Activated CD4-positive, alpha-beta memory T cell treated with anti-CD3 and anti-CD28 coated beads, Interleukin-2, amount 10 ng/mL, durations not matched to agents 7 days and 5 days (primary cell): ENCODE measurements at places on chromosomes 7 and 10. TPM values are rescaled to one million over a fixed set of nuclear protein-coding genes. Genes with fewer than 3 reads are reported as not detected.

Gene PCLO
- not detected for total RNA-seq

Gene UCMA
- total RNA-seq = not detected

Gene SVOPL
- total RNA-seq = not detected

Gene LDB3
- 0.10 TPM for total RNA-seq

Gene FKBP6
- not detected for total RNA-seq

Gene RHEB
- total RNA-seq = 85.1 TPM

Gene CDHR3
- total RNA-seq = 1.2 TPM

Gene PRKAR2B
- total RNA-seq = 0.50 TPM

DNA sequence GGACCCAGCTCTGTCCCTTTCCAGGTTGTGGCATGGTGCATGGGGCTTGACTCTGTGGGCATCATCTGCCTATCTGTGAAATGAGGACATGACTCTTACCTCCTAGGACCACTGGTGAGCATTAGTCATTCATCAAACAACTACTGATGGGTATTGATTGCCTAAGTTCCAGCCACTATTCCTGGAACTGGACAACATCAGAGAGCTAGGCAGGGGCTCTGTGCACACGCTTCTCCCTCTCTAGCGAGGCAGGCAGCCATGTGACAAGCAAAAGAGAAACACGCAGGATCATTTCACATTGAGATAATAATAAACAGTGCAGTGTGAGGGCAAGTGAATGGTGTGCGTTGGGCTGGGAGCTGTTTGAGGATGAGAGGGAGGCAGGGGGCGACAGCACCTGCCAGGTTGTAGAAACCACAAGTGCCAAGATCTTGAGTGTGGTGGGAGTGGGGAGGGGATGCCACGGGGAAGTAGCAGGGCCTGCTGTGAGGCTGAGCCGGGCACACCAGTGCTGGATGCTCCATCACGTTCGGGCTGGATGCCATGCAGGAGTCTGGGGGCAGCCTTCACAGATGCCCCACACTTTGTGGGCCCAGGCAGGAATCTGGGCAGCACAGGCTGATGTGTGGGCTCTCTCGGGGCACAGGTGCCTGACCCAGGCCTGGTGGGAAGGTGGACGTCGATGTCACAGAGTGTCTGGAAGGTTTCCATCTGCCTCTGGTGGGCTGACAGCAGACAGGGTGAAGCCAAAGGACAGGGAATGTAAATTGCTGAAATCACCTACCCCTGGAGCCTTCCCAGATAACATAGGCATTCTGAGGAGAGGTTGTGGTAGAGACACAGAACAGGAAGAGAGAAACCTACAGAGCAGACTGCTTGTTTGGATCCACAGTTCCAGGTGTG, 405.5 kb downstream of the RPS24 start:
- no peak overlapping the region for H3K27ac ChIP-seq
- H3K4me3 ChIP-seq = no peak overlapping the region
- H3K4me1 ChIP-seq = no peaks in the 10 kb centered on the region
- peaks cover 1% of the 10 kb centered on the region for H3K27me3 ChIP-seq

DNA sequence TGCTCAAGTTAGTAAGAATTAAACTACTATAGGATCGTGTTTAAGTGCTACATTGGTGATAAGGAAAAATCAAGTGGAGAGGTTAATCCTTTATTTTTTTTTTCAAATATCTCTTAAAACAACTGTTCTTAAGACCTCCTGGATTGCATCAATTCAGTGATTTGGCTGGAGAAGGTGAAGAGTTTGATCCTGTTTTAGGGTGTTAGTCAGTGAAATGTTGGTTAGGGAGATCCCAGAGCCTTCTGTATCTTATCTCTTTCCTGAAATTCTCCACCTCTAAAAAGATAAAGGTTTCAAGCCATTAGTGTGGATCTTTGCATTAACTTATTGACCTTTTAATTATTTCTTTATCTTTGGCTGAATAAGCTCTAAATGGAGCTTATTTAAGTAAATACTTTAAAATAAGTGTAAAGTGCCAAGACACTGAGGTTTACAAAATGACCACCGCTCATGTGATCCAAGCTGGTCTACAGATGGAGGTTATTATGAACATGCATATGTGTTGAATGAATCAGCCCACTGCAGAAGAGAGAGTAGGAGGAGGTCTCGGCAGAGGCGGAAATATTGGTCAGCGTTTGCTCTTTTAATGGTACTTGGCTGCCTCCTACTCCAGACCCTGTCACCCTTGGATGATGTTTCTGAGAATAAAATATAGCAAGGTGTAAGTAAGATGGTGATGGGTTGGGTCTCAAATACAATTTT, 51.8 kb upstream of the BMPER start:
- H3K27ac ChIP-seq = no peak overlapping the region
- no peaks in the 10 kb centered on the region for H3K4me1 ChIP-seq
- no peak overlapping the region for H3K4me3 ChIP-seq
- no peak for DNase-seq
- no peaks in the 10 kb centered on the region for H3K27me3 ChIP-seq

DNA sequence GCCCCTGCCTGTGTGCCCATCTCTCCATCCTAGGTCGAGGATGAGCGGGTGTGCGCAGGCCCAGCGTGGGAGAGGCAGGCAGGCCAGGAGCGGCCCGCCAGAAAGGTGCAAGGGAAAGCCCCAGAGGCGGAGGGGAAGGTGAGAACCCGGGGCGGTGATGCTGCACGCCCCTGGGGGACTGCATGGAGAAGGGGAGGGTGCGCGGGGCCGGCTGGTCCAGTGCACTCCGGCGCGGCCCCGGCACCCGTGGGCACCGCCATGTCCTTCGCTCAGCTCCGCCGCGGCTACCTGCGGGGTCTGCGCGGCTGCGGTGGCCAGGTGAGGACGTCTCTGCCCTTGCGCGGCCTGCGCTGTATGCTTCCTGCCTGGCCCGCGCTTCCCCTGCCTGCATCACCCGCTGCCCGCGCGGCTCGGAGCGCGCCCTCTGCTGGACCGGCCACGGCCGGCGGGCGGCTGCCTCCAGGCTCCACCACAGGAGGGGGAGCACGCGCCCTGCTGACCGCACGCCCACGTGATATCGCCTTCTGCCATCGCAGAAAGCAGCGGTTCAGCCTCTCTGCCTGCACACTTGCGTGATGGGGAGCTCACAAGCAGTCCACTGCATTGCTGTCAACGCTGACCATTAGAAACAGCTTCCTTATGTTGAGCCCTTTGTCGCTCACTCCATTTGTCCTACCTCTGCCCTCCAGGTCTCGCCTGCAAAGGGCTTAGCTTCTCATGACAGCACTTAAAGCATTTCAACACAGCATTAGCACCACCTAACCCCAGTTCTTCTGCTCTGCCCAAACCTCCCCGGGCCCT, 73.9 kb downstream of the CXCL12 start:
- no peak overlapping the region for H3K27ac ChIP-seq
- H3K4me3 ChIP-seq = no peak overlapping the region
- peaks cover 9% of the 10 kb centered on the region for H3K27me3 ChIP-seq
- no peaks in the 10 kb centered on the region for H3K36me3 ChIP-seq
- peaks cover 7% of the 10 kb centered on the region for H3K4me1 ChIP-seq

DNA sequence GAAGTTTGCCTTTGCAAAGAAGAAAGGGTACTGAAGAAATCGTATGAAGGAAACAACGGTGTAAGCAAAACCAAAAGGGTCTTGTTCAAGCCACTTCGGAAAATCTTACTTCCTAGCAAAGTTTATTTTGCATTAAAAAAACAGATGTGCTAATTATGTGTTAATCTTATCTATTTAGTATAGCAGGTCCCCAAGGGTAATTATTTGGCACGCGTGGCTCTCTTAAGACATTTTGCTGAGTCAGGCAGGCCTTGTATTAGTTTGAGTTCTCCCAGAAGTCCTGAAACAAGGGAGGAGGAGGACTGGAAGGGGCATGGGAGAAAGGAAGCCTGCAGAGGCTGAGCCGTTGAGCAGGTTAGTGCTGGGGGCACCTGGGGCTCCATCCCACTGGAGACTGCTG, 44.9 kb downstream of the TMEM178B start:
- H3K27ac ChIP-seq = no peak overlapping the region
- DNase-seq = no peak
- H3K27me3 ChIP-seq = peaks cover 6% of the 10 kb centered on the region

GRCh38 chr7:13197501-13197900, 510.1 kb downstream of the ARL4A start:
- no peak overlapping the region for H3K27ac ChIP-seq
- H3K36me3 ChIP-seq = no peaks in the 10 kb centered on the region
- H3K4me1 ChIP-seq = no peaks in the 10 kb centered on the region
- H3K27me3 ChIP-seq = peaks cover 2% of the 10 kb centered on the region

GRCh38 chr7:4610768-4611467, 71.2 kb upstream of the FOXK1 start:
- no peak overlapping the region for H3K4me3 ChIP-seq
- no peak overlapping the region for H3K27ac ChIP-seq
- DNase-seq = peak; percentile 58
- H3K27me3 ChIP-seq = no peaks in the 10 kb centered on the region
- H3K4me1 ChIP-seq = peaks cover 11% of the 10 kb centered on the region

DNA sequence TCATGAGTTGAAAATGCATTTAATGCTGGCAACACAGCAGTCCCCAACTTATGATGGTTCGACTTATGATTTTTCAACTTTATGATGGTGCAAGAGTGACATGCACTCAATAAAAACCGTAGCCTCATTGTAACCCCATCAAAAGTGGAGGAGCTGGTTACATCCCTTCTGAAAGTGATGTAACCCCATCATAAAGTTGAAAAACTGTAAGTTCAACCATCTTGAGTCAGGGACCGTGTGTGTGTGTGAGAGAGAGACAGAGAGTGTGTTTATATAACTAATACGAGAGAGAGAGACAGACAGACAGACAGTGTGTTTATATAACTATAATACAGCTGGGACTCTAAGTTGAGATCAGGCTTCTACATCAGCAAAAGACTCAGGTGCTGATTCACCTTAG, 21.0 kb downstream of the ANXA11 start:
- peaks cover 60% of the 10 kb centered on the region for H3K4me1 ChIP-seq
- H3K27me3 ChIP-seq = no peaks in the 10 kb centered on the region
- no peak overlapping the region for H3K27ac ChIP-seq
- no peak overlapping the region for H3K4me3 ChIP-seq

- DNase-seq = no peak
- peaks cover 2% of the 10 kb centered on the region for H3K27me3 ChIP-seq
- H3K36me3 ChIP-seq = no peaks in the 10 kb centered on the region
- no peaks in the 10 kb centered on the region for H3K4me1 ChIP-seq
- no peak overlapping the region for H3K27ac ChIP-seq
These were observed 13.6 kb downstream of the PDK4 start for GRCh38 chr7:95582578-95583293.

GRCh38 chr10:5079836-5080235, 14.4 kb upstream of the AKR1C3 start:
- no peak overlapping the region for H3K4me3 ChIP-seq
- H3K27ac ChIP-seq = no peak overlapping the region
- H3K4me1 ChIP-seq = no peaks in the 10 kb centered on the region
- DNase-seq = no peak
- H3K36me3 ChIP-seq = no peaks in the 10 kb centered on the region

DNA sequence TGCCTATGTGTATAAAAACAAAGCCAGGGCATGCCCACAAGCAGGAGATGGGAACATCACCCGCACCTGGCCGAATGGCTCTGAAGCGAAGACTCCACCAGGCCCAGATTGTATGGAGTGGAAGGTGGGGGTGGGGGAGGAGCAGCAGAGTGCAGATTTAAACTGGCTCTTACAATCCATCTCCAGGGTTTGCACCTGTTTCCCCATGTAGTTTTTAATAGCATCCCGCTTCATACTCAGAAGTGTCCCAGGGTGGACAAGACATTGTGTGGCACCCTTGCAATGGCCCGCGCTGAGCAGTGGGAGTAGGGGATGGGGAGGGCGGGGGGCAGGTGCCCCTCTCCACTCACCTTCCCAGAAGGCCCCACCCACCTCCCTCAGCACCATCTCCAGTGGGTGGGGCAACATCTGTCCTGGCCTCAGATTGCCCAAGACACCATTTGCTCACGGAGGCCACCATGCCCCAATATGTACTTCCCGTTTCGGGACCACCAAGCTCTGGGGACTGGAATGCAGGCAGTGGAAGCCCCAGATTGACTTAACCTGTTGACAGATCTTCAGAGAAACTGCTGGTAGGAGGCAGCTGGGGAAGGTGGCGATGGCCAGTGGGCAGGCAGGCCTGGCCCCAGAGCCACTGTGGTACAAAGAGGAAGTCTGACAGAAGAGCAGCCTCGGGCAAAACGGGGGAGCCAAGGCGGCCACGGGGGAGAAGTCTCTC, 23.0 kb downstream of the VSIR start:
- peaks cover 91% of the 10 kb centered on the region for H3K4me1 ChIP-seq
- peak overlapping the region; percentile 95 for H3K27ac ChIP-seq
- DNase-seq = no peak
- H3K36me3 ChIP-seq = peaks cover 71% of the 10 kb centered on the region

- H3K4me3 ChIP-seq = no peak overlapping the region
- H3K36me3 ChIP-seq = no peaks in the 10 kb centered on the region
- H3K4me1 ChIP-seq = peaks cover 1% of the 10 kb centered on the region
- DNase-seq = no peak
- no peak overlapping the region for H3K27ac ChIP-seq
- H3K27me3 ChIP-seq = peaks cover 29% of the 10 kb centered on the region
These were observed 3.3 kb upstream of the PLXDC2 start for GRCh38 chr10:19812976-19813375.

GRCh38 chr7:21028599-21028998, 241.9 kb upstream of the SP8 start:
- peaks cover 2% of the 10 kb centered on the region for H3K27me3 ChIP-seq
- no peak overlapping the region for H3K27ac ChIP-seq
- no peaks in the 10 kb centered on the region for H3K36me3 ChIP-seq
- no peaks in the 10 kb centered on the region for H3K4me1 ChIP-seq

DNA sequence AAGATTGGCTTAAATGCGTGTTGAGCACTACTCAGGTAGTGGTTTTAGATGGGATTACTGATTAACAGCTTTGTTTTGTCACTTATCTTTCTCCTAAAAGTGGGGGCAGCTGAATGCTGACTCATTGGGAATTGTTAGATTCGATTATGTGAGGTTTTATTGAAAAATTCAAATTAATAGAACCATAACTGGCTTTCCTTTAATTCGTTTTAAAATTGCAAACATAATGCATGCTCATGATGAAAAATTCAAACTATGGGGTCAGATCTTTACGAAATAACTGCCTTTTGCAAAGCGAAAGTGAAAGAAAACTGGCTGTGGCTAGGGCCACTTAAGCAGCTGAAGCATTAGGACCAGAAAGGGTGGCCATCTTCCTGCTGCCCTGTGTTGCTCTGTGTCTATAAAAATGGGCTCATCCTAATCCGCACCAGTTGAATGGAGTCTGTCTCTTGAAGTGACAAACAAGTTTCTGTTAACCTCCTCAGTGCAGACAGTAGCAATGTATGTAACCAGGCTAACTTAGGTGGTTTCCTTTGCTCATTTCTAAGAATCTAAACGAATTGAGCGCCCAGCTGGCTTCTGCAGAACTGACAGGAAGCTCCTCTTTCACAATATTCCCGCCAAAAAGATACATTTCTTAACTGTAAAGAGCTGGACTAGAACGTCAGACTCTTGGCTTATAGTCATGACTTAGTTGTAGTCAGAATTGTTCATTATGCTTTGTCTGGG, 27.8 kb downstream of the DENND10 start:
- peaks cover 67% of the 10 kb centered on the region for H3K4me1 ChIP-seq
- H3K27me3 ChIP-seq = no peaks in the 10 kb centered on the region
- peak; percentile 72 for DNase-seq
- peak overlapping the region; percentile 98 for H3K27ac ChIP-seq
- H3K36me3 ChIP-seq = peaks cover 76% of the 10 kb centered on the region
- peak overlapping the region; percentile 73 for H3K4me3 ChIP-seq
